Stomach (tissue), 19 donors: ENCODE measurements at places on chromosomes 4 and X. TPM values are rescaled to one million over a fixed set of nuclear protein-coding genes. Genes with fewer than 3 reads are reported as not detected.

DNA sequence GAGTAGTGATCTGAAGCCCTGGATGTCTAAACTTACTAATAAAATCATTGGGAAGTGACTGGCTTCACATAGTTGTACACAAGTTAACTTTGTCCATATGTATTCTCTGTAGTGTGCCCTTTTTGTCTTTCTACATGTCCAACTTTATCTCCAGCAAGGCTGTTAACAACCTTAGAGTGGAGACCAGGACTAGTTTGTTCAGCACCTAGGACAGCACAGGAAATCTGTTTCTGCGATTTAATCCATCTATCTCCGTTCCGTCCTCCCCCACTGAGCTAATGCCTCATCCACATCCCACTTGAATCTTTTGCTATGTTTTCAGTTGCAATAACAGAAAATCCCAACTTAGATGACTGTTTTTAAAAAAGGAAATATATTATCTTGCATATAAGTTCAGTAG is 3.4 kb upstream of the ARR3 start:
- H3K4me1 ChIP-seq, result no peaks in the 10 kb centered on the region
- H3K36me3 ChIP-seq, result no peaks in the 10 kb centered on the region
- H3K27ac ChIP-seq, result no peak overlapping the region
- peaks cover 3% of the 10 kb centered on the region for H3K27me3 ChIP-seq
- DNase-seq, result no peak

DNA sequence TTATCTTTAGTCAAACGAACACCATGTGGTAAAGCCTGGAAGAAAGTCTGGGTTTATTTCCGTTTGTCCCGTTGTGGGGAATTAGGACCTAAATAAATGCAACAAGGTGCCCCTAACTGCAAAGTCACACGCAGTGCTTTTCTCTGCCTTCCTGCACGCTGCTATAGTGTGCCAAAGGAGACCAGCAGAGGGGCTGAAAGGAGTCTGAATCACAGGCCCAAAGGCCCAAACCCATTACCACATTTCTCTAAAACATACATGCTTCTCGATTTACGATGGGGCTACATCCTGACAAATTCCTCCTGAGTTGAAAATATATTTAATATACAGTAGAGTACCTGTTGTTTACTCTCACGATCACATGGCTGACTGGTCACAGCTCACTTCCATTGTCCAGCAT is 4.5 kb downstream of the VEGFC start:
- H3K4me3 ChIP-seq, result no peak overlapping the region
- H3K27ac ChIP-seq, result no peak overlapping the region
- peaks cover 9% of the 10 kb centered on the region for H3K4me1 ChIP-seq
- no peaks in the 10 kb centered on the region for H3K27me3 ChIP-seq

DNA sequence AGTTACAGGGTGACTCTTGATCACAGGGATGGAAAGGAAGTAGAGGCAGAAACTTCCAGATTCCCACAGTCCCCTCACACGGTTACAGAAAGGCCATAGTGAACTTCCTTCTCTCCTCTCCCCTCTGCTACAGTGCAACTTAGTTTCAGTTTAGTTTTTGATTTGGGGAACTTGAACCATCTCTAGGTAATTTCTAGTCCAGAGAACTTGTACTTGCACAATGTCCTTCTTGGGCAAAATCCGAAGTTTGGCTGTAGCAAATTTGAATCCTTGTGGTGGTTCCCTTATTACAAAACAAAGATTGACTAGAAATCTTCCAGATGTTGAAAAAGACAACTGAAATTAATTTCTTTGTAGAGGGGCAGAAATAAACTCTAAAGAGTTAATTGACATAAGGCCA is 1.2 kb upstream of the BLTP1 start:
- H3K4me1 ChIP-seq, result peaks cover 11% of the 10 kb centered on the region
- no peak overlapping the region for H3K27ac ChIP-seq
- peaks cover 13% of the 10 kb centered on the region for H3K36me3 ChIP-seq
- H3K4me3 ChIP-seq, result no peak overlapping the region

Gene RHOXF1
- total RNA-seq, result not detected

Gene TBC1D14
- total RNA-seq, result 40.8 TPM

- H3K27me3 ChIP-seq, result no peaks in the 10 kb centered on the region
- H3K27ac ChIP-seq, result peak overlapping the region; percentile 46
- H3K4me3 ChIP-seq, result no peak overlapping the region
- H3K4me1 ChIP-seq, result no peaks in the 10 kb centered on the region
- no peak for DNase-seq
- peaks cover 33% of the 10 kb centered on the region for H3K36me3 ChIP-seq
These were observed 28.2 kb downstream of the ANXA5 start for GRCh38 chr4:121668368-121669162.

Gene RBM47
- total RNA-seq, result 207 TPM

Gene QRFPR
- total RNA-seq, result not detected
